Smooth muscle cell of the brain vasculature (primary cell): ENCODE measurements at places on chromosomes 16 and 17.

DNA sequence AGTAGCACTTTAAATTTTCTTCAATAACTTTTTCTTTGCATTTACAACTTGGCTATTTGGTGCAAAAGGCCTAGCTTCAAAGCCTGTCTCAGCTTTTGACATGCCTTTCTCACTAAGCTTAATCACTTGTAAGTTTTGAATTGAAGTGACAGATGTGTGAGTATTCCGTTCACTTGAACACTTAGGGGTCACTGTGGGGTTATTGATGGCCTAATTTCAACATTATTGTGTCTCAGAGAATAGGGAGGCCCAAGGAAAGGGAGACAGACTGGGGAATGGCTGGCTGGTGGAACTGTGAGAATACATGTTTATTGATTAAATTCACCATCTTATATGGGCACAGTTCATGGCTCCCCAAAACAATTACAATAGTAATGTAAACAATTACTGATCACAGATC lies 84.1 kb downstream of the TAOK1 start:
- DNase-seq, result no peak

DNA sequence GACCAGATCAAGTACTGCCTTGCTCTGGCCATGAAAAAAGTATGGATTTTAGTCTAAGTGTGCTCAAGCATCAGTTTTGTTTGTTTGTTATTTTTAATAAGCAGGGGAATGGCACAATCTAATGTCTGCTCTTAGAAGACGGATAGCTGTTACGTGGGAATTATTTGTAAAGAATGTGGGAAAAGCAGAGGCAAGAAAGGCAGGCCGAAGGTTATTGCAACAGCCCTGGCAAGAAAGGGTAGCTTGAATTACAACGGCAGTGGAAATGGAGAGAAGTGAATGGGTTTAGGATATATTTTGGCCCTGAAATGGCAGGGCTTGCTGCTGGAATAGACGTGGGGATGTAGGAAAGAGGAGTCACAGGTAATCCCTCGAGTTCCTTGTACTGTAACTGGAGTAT lies 987 bp upstream of the HASPIN start:
- DNase-seq, result no peak

- no peak for DNase-seq
These were observed 2.2 kb upstream of the NUTF2 start for GRCh38 chr16:67844497-67844896.

- no peak for DNase-seq
These were observed 31.0 kb downstream of the MBTPS1 start for GRCh38 chr16:84085773-84086172.

- no peak for DNase-seq
These were observed 16.8 kb upstream of the USP43 start for GRCh38 chr17:9628509-9628908.

- no peak for DNase-seq
These were observed 89.3 kb downstream of the SMG6 start for GRCh38 chr17:2214047-2214928.

DNA sequence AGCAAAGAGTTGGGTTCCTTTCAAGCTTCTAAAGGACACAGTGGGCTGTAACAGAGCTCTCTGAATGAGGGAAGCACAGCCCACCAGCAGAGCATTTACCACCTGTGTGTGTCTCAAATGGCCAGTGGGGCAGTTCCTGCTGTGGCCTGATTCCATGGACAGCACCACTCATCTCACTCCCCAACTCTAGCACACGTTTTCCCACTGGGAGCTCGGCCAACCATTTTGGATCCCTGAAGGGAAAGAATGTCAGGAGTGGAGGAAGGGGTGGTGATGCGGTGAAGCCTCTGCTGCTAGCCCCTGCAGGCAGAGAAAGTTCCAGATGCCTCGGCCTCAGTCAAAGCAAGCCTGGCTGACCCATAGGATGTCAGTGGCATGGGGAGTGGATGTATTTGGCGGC lies 86.6 kb downstream of the PLXDC1 start:
- DNase-seq, result peak; percentile 29

DNA sequence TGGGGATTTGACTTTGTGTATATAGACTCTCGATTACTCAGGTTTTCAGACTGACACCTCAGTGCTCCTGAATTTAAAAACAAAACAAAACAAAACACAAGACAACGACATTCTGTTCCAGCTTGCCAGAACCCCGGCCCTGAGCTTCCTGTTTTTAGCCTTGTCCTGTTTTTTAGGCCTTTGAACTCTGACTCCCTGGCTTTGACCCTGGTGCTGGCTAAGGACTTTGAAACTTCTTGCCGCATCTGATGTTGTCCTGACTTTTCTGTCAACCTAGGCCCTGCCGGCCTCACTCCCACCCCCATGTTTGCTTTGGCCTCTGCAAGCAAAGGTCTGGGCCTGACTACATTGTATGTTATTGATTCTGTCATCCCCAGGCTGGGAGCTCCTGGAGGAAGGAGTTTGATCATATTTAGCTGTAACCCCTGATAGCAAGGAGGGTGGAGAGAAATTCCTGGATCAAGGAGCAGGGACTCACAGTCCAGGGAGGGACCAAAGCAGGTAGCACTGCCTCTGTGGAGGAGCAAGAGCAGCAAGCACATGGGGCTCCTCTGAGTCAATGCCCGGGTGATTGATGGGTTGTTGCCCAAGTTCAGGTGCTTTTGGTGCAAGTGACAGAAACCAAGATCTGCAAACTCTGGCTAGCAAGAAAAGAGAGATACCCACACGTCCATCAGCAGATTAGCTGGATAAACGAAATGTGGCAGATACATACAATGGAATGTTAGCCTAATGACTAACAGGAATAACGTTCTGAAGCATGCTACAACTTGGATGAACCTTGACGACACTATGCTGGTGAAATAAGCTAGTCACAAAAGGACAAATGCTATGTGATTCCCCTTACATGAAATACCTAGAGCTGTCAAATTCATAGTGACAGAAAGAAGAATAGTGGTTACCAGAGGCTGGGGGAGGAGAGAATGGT lies 7.7 kb downstream of the CCL16 start:
- DNase-seq, result no peak

GRCh38 chr16:525520-526180 lies 1.9 kb upstream of the CAPN15 start:
- DNase-seq, result no peak

DNA sequence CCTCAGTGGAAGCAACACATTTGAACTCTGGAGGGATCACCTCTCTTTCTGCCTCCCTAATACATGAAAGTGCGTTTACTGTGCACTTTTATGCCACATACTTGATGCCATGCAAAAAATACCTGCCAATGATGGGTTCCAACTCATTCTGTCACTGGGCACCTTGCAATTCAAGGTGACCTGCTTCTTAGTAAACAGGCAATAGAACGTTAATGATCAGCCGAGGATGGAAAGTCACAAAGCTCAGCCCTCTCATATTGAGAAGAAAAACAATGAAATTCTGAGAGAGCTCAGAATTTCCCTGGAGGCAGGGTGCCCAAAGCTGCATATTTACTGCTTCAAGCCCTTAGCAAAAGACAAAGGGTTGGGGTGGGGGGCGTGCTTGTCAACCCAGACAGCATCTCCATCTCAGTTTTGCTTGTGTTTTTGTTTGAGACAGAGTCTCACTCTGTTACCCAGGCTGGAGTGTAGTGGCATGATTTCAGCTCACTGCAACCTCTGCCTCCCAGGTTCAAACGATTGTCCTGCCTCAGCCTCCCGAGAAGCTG lies 23.2 kb downstream of the LITAF start:
- DNase-seq, result no peak

GRCh38 chr17:82909322-82909904 lies 69.6 kb upstream of the ZNF750 start:
- no peak for DNase-seq

GRCh38 chr16:27182906-27183405 lies 20.4 kb upstream of the KDM8 start:
- no peak for DNase-seq

GRCh38 chr17:72996791-72997190 lies 95.7 kb downstream of the SLC39A11 start:
- DNase-seq, result no peak

DNA sequence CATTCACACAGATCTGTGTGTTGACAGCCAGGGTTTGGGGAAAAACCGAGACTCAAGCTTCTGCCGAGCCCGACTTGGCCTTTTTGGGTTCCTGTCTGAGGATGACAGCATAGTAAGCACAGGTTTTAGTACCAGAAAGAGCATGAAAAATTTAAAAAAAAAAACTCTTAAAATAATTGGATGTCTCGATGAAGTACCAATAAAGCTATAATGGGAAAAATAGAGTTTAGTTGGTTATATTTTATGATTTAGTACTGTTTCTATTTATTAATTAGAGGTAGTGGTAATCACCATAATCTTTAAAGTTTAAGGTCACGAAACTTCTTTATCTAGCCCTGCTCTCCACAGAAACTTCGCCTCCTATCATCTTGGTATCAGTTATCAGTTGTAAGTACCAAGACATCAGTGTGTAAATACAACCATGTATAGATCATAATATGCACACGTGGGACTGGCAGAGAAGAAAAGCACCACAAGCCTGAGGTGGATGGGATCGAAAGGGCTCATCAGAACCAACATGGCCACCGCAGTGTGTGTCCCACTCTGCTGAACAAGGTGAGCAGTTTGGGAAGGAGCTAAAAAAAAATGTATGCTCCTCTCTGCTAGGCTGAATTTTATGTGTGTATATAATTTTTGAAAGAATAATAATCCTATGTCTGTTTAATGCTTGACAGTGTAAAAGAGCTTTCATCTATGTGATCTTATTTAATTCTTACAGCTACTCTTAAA lies 14.4 kb upstream of the EEF2K start:
- no peak for DNase-seq
